ENCODE measurements at places on chromosomes 6 and 20.
A peak's percentile ranks its signal among the peaks of the same experiment; 100 is the strongest.

DNA sequence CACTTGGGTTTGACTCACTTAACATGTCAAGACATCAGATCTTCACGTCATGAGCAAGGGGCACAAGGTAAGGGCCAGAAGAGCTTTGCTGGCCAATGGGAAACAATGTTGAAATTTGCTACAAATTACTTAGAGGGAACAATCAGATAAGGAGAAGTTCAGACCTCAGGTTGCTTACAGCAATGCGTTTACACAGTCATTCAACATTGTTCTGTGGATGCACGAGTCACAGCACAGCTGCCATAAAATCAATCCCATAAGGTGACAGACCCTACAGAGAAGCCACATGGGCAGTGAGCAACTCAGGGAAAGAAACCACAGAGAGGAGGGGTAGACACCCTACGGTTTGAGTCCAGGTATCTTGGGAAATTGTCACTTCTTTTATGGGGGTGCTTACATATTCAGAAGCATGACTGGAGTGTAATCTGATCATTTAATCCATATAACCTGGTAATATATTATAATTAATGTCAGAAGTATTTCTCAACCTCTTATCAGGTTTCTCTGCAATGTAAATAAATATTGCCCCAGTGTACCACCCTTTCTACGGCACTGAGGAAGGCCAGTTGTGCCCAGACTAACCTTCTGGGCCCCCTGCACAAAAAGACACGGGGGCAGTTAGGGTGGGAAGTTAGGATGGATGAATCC is 2.3 kb upstream of the SLC22A2 start:
- DNase-seq: no peak

- DNase-seq: no peak
Observed at GRCh38 chr6:116395647-116396046, 24.9 kb downstream of the DSE start.

DNA sequence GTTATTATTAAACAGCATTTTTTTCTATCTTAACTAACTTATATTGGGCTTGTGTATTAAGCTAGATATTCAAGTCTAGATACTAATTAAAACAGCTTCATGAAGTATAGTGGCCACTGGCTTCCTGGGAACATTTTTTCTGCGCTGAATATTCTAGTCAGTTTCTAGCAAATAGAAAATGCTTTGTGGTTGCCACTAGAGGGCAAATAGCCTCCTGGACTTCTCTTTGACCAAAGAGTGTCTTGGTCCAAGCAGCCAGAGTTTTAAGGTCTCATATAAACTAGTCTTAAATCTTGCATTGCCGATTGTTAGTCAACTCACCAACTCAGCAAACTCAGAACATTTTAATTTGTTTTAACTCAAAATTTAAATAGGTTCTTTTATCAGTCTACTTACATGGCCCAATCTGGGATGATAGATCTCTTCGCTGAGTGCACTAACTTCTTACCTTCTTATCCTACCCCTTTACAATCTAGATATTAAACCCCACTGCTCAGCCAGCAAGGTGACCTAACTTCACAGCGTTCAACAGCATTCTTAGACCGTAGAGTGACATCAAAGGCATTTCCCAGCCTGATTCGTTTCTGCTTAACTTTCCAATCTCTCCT is 24.6 kb upstream of the ID4 start:
- DNase-seq: no peak

- no peak for DNase-seq
Observed at GRCh38 chr6:170033666-170034065, 257.2 kb downstream of the DLL1 start.

- no peak for DNase-seq
Observed at GRCh38 chr6:125859727-125860126, 69.0 kb downstream of the NCOA7 start.

- no peak for DNase-seq
Observed at GRCh38 chr20:3729811-3730540, 2.5 kb upstream of the HSPA12B start.

- DNase-seq: no peak
Observed at GRCh38 chr6:37362101-37362828, 8.5 kb downstream of the RNF8 start.

- no peak for DNase-seq
Observed at GRCh38 chr20:43727980-43728590, 1.3 kb upstream of the GTSF1L start.

GRCh38 chr6:47674673-47675072 is 23.7 kb upstream of the ADGRF4 start:
- DNase-seq: no peak

- peak; percentile 42 for DNase-seq
Observed at GRCh38 chr6:14286144-14286543, 168.6 kb downstream of the CD83 start.

- DNase-seq: no peak
Observed at GRCh38 chr6:85115876-85116275, 334.0 kb upstream of the NT5E start.

DNA sequence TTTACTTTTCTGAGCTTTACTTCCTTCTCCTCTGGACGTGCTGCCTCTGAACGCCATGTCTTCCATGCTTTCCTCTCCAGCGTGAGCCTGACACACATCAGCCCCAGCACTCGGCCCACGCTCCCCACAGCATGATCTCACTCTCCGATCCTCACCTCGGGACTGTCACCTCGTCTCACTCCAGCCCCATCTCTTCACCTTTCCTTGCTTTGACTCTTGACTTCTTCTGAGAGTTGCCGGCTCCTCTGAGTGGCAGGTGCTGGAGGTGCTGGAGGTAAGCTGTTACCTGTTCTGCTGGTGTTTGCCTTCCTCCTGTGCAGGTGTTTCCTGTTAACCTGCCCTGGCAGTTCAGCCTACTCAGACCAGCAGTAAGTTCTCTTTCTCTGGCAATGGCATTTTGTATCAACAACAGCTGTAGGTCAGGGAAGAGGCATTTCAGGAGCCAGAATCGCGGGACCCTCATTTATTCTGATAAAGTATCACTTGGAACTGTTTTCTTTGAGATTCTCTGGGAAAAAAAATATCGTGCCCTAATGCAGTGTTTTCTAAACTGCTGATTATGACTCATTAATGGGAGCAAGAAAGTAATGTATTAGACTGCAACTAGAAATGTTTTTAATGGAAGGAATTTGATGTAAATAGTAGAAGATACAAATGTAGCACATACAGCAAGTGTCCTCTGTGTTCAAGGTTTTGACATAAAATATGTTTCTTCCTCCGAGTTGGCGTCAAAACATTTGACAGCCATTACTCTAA is 106.5 kb downstream of the ARID1B start:
- no peak for DNase-seq

GRCh38 chr20:62120990-62121775 is 1.1 kb upstream of the LSM14B start:
- no peak for DNase-seq

DNA sequence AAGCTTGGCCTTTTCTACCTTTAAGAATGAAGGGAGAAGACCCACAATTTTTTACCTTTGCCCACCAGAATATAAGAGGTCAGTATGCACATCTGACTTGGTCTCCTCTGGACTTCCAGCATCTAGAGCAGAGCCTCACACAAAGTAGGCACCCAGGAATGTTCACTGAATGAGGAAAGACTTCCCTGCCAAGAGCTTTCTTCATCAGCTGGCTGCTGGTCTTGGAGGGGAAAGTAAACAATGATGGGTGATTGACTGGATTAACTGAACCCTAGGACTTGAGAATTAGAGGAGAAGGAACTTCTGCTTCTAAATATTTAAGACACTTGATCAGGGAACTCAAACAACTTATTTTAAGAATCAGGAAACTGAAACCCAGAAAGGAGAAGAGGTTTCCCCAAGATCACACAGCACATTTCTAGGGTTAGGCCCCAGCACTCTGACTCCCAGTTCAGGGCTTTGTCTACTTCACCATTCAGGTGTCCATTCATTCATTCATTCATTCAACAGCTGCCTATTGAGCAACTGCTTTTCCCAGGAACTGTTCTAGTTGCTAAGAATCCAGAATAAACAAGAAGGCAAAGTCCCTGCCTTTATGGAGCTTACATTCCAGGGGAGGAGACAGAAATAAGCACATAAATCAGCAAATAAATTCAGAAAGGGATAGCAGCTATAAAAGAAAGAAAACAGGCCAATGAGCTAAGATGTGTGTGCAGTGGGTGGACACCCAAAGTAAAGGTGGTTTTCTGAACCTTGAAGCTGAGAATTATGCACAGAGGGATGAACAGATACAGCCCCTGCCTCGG is 216.9 kb upstream of the LRFN2 start:
- no peak for DNase-seq

DNA sequence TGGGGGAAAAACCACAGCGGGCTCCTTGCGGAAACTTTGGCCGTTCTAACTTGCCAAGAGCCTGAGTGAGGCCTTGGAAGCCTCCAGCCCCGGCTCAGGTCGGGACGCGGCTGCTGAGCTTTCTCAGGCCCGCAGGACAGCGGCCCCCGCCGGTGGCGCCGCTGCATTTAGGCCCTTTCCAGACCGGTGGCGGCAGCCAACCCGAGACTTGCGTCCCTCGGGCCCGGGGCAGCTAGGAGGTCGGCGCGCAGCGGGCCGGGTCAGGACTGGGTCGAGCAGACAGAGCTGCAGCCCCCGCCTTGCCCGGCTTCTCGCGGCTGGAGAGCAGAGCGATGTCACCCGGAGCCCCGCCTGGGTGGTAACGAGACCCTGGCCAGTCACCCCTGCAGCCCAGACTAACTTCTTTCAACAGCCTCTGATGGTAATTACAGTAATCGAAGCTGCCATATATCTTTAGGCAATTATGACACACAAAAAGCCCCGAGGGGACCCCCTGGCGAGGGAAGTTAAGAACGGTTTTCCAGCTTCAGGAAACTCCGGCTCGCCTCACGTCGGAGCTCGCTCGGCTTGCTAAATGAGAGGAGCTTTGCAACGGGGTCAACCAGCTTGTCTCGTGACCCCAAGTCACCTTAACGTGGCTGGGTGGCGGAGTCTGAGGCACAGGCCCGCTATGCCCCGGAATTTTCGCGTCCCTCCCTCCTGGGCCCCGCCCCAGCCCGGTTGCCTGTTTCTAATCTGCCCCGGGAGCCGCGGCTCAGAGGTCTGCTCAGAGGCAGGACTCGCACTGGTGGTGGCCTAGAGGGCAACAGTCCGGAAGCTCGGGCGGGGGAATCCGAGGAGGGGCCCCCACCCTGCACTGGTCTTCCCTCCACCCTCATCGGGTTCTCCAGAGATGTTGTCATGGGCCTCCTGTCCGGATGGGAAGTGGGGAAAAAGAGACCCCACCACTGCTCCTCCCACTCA is 3.0 kb downstream of the NR2E1 start:
- DNase-seq: peak; percentile 77

Measured in H1 (cell line).